ENCODE measurements at places on chromosomes 2 and 18.

DNA sequence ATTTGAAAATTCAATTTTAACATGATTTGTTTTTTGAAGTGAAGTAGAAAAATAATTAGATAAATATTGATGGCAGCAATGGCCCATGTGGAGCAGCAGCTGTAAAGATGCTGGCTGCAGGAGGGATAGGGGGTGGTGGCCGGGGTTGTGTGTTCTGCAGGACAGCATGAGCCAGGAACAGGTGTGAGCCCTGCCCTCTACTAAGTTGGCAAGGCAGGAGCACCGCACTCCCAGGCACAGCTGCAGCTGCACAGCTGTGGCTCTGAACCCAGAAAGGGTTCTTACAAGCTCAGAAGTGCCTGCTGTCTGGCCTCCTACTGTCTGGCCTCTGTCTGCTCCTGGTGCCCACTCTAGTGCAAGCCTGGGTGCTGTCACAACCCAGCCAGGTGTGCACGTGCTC lies 10.0 kb upstream of the DUSP19 start:
- DNase-seq, result no peak

GRCh38 chr2:10103179-10103578 lies 19.4 kb upstream of the RRM2 start:
- DNase-seq, result no peak

DNA sequence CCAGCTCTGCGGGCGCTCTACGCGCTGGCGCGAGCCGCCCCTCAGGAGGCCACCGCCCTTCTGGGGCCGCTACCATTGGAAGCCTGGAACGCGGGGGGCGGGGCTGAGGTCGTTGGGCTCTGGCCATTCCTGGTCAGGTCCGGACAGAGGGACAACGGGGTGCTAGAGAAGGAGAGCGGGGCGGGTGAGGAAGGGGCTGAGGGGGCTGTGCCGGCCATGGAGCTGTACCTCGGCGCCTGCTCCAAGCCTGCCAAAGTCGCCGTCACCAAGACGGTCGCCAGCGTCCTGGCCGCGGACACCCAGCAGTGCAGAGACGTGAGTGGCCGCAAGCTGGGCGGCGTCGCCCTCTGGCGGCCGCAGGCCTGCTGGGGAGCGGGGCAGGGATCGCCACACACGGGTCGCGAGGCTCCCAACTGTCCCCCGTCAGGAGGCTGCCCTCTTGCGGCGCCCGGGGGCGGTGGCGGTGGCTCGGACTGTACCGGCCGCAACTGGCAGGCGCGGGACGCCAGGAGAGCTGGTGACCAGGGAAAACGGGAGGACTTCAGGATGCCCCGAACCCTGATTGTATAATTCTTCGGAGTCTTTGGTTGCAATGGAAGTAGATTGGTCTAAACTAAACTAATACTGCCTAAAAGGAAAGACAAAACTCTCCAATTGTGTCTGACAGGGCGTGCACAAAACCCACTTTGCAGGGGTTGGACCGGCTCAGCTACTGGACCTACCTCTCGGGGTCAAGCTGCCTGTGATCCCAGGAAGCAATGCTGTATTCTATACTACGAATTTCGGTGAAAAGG lies at the start of gene FSIP2:
Gene FSIP2 (plus strand): TSS at position 126 of the 794 bp plus-strand sequence. CDS start 91 bp downstream, at position 217.
- peak; percentile 51 for DNase-seq

DNA sequence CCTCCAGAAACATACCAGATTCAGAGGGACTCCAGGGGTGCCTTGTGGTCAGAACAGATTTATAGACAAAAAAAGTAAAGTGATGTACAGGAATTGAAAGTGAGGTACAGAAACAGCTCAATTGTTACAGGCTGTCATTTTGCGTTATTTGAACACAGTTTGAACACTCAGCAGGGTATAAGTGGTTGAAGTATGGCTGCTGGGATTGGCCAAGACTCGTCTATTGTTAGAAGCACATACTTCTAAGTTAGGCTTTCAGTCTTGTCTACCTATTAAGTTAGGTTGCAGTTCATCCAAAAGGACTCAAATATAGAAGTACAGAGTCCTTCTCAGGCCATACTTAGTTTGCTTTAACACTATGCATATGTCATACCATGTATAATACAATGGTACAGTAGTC lies 21.0 kb upstream of the GRB14 start:
- DNase-seq, result no peak

DNA sequence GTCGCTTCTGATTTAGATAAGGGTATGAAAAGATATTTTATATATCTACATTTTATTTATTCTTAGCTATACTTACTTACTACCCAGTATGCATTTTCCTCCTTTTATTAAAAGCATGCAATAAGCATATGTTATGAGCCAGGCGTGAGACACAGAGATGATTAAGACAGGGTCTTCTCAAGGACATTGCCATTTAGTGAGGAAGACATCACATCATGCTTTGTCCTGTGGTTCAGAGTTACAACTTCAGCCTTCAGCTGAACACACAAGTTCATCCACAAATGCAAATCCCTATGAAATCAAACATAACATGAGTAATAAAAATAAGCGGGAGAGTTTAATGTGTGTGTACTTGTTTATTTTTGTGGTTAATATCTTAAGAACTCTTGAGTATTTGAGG lies 30.2 kb downstream of the GRHL1 start:
- DNase-seq, result no peak

GRCh38 chr2:197932374-197932773 lies 128.0 kb downstream of the PLCL1 start:
- DNase-seq, result no peak

GRCh38 chr2:26647981-26648380 lies 6.8 kb upstream of the CIB4 start:
- DNase-seq, result no peak

DNA sequence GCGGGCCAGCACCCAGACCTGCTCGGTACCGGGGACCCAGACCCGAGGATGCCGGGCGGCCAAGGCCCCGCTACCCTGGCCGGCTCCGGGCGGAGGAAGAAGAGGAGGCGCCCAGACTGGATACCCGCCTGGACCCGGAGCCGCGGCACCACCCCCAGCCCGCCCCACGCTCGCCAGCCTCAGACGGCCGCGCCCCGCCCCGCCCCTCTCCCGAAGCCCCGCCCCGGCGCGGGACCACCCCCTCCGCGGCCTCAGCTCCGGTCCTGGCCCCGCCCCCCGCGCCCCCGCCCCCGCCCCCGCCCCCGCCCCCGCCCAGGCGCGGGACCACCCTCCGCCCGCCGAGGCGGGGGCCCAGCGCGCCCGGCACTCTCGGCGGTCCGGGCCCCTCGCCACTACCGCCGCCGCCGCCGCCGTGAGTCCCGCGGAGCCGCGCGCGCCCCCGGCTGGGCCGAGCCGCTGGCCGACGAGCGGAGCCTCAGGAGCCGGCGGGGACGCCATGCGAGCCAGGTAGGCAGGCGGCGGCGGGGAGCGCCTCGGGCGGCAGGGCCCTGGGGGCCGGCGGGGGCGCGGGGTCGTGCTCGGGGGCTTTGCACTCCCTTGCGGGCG lies at the start of gene SH3BP4:
Gene SH3BP4 (plus strand): TSS at position 354 of the 606 bp plus-strand sequence. CDS start 82,986 bp downstream, outside the sequence.
- peak; percentile 32 for DNase-seq

DNA sequence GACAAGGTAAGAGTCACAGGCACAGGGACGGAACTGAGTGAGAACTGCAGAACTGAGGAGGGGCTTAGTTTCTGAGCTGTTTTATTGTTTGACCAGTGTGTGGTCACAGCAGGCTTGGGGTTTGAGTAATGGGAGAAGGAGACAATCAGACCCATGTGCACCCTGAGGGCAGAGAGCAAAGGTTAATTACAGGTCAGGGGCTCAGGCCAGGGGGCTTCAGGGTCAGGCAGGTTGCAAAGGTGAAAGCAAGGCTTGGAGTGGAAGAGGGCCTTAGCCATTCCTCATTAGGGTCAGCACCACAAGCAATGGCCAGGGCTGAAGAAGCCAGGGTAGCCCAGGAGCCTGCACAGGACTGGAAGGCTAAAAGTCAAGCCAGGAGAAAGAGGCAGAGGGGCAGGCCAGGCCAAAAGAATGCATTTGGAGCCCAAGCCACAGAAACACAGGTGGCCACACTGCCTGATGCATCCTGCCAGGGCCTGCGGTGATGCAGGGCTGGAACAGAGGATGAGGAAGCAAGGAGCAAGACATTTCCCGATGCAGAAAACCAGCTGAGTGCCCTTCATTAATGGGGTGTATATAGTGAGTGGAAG lies 209.8 kb upstream of the GYPC start:
- no peak for DNase-seq

DNA sequence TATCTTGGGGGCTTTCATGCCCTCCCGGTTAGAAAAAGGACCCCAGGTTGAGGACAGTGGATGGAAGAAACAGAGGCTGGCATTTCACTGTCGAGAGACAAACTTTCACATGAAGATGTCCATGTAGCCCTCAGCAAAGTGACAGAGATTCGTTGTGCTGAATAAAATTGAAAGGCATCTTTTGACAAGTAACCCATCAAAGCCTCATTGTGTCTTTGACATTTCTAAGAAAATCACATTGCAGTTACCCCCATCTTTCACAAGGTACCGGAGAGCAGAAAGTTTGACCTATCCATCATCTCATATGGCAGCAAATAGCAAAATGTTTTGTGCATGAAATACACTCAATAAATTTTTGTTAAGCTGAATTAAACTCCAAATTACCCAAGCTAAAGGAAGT lies 2.0 kb upstream of the MBP start:
- no peak for DNase-seq

- no peak for DNase-seq
These were observed 1465.5 kb downstream of the SUCLG1 start for GRCh38 chr2:82993609-82994008.

- DNase-seq, result no peak
These were observed 83.3 kb downstream of the MBD2 start for GRCh38 chr18:54141041-54141608.

- DNase-seq, result no peak
These were observed 96.4 kb downstream of the USP40 start for GRCh38 chr2:233470011-233470687.

DNA sequence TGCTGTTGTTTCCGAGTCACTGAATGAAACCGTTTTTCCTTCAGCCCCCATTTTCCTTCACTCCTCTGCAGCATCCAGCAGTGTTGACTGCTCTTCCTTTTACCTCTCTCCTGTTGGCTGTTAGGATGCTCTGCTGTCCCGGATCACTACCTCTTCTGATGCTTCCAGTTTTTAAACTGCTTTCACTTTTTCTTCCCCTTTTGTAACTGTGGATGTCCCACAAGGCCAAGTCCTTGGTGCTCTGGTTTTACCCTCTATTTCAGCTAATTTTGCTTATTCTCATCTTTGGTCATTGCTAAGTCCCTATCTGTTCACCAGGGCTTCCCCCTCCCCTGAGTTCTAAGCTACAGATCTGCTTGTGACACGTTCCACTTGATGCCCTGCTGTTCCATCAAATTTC lies 39.4 kb upstream of the MAP4K3 start:
- DNase-seq, result no peak

GRCh38 chr2:127465258-127465657 lies 47.0 kb downstream of the PROC start:
- DNase-seq, result no peak

DNA sequence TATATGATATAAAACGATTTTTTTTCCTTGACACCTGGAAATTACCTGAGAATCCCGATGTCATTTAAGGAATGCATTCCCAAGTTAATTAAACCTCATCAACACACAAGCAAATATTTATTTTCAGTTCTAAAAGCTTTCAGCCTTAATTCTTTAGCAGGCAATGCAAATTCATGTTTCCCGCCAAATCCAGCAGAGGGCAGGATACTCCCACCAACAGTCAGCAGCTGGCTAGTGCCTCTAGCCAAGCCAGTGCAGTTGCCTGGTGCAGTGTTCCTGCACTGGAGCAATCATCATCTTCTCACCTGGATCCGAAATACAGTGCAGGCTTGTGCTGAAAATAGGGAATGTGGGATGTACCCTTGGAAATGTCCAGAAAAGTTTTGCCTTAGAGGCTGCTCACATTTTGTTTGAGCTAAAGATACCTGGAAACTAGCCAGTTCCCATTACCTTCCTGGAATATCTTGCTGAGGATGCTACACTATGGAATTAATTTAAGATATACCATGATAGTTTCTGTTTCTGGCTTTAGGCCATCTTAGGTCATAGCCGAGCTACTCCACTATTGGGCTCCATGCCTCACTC lies 48.4 kb upstream of the CYTIP start:
- peak; percentile 71 for DNase-seq

DNA sequence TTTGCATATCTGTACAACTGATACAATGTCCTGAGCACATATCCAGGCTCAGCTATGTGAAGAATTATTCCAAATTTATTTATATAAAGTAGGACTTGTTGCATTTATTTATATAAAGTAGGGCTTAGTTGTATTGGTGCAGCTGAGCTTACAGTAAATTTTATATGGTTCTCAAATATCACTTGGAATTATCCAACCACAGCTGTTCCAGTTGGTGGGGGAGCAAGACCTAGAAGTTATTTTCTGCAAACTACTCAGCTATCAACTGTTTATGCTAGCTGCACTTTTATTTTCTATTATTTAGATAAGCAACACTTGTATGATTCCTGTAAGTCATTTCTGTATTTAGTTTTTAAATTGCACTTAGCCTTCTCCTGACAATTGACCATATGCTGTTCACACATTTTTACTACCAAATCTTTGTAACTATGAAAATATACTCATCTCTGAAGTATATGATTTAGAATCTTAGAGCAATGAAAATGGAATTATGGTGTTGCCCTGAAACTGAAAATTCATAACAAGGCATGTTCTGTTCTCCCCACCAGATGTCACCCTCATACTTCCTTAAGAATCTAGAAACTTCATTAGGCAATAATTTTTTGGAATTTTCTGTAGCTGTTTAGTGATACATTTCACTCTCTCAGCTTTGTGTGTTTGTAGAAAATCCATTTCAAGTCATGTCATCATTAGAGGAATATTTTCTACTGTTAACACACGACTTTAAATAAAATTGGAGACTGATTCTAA lies 157.0 kb upstream of the CBLN2 start:
- no peak for DNase-seq

DNA sequence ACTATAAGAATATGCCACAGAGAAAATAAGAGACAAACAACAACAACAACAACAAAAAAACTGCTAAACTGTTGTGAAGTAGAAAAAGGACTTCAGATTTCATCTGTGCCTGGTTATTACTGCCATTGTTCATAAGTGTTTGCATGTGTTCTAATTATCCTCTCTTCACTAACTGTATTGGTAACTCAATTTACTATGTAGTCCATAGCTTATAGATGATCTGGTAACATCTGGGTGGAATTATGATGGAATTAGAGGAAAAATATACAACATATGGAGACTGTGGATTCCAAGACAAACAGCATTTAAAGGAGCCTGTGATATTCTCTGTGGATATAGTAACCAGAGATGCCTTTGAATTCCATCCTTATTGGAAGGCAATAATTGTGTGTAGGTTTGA lies 1891.5 kb upstream of the PIK3C3 start:
- DNase-seq, result no peak

DNA sequence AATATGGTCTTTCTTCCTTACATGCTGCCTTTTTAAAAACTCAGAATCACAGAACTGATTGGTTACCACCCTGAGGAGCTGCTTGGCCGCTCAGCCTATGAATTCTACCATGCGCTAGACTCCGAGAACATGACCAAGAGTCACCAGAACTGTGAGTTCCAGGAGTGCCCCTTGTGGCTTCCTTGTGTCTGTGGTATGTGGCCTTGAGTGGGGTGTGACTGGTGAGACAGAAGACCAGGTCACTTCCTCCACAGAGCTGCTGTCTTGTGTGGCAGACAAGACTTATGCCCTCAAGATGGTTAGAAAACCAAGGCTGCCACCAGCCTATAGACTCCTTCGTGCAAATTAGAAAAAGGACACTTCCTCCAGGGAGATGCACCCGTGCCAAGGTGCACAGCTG lies 72.6 kb downstream of the EPAS1 start:
- DNase-seq, result no peak

GRCh38 chr2:239581352-239581901 lies 180.6 kb upstream of the HDAC4 start:
- DNase-seq, result no peak

Measured in stimulated activated CD4-positive, alpha-beta T cell treated with anti-CD3 and anti-CD28 coated beads, Interleukin-1b, Interleukin-23, amount 100 ng/mL, for 48 hours (primary cell).